ENCODE measurements at places on chromosomes 7 and 10. TPM values are rescaled to one million over a fixed set of nuclear protein-coding genes. Genes with fewer than 3 reads are reported as not detected.

The C7orf57 gene
- total RNA-seq: not detected

- DNase-seq: no peak
These were observed 103.0 kb downstream of the PTEN start for GRCh38 chr10:87966459-87966858.

- no peak for DNase-seq
These were observed 174.2 kb downstream of the KMT2E start for GRCh38 chr7:105188201-105188600.

The SPDYE9 gene
- not detected for total RNA-seq

The TRIM73 gene
- 8.2 TPM for total RNA-seq

GRCh38 chr10:44260286-44260928 is 124.5 kb downstream of the CXCL12 start:
- DNase-seq: no peak

- no peak for DNase-seq
These were observed 6.1 kb downstream of the GSTO1 start for GRCh38 chr10:104260775-104261115.

- no peak for DNase-seq
These were observed 59.8 kb downstream of the SLC25A40 start for GRCh38 chr7:87816389-87816788.

The NPC1L1 gene
- total RNA-seq: not detected

The COL13A1 gene
- not detected for total RNA-seq

DNA sequence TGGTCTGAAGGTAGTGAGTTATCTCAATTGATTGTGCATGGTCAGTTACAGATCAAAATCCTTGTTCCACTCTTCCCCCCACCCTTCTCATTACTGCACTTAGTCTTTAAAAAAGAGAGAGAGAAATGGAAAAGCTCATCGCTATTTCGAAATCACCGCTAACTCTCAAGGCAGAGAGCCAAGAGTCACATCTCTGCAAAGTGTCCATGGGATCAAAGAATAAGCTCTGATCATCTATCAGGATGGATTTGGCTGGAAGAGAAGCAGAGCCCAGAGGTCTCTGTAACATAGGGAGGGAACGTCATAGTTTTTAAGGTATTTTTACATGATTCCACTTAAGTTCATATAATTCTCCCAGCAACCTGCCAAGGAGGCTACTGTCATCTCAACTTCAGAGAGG is 30.0 kb upstream of the MYH16 start:
- no peak for DNase-seq

DNA sequence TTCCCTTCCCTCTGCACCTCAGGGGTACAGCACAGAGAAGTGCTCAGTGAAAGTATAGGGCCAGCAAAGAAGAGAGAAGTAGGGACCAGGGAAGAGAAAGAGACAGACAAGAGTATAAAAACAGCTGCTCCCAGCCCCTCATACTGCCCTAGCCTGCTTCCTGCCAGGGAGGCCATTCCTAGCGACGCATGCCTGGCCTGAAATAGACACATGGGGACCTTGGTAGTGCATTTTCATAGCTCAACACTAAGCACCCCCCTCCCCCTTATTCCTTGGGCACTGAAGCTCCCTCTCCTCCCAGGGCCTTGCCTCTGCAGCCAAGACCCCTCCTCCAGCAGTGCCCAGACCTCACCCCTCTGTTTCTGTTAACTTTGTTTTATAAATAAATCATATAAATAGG is 64.7 kb downstream of the ZMIZ1 start:
- no peak for DNase-seq

The GPR26 gene
- not detected for total RNA-seq

The HSPA14 gene
- 28.9 TPM for total RNA-seq

DNA sequence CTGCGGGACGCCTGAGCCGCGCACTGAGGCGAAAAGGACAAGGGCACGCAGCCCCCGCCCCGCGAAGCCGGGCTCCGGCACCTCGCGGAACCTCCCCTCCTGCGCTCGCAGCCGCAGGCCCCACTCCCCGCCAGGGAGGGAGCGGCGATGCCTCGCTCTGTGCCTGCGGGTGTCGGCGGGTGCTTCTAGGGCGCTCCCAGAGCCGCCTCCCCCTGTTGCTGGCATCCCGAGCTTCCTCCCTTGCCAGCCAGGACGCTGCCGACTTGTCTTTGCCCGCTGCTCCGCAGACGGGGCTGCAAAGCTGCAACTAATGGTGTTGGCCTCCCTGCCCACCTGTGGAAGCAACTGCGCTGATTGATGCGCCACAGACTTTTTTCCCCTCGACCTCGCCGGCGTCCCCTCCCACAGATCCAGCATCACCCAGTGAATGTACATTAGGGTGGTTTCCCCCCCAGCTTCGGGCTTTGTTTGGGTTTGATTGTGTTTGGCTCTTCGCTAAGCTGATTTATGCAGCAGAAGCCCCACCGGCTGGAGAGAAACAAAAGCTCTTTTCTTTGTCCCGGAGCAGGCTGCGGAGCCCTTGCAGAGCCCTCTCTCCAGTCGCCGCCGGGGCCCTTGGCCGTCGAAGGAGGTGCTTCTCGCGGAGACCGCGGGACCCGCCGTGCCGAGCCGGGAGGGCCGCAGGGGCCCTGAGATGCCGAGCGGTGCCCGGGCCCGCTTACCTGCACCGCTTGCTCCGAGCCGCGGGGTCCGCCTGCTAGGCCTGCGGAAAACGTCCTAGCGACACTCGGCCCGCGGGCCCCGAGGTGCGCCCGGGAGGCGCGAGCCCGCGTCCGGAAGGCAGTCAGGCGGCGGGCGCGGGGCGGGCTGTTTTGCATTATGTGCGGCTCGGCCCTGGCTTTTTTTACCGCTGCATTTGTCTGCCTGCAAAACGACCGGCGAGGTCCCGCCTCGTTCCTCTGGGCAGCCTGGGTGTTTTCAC is 519 bp downstream of the ITGB8 start:
- peak; percentile 28 for DNase-seq

DNA sequence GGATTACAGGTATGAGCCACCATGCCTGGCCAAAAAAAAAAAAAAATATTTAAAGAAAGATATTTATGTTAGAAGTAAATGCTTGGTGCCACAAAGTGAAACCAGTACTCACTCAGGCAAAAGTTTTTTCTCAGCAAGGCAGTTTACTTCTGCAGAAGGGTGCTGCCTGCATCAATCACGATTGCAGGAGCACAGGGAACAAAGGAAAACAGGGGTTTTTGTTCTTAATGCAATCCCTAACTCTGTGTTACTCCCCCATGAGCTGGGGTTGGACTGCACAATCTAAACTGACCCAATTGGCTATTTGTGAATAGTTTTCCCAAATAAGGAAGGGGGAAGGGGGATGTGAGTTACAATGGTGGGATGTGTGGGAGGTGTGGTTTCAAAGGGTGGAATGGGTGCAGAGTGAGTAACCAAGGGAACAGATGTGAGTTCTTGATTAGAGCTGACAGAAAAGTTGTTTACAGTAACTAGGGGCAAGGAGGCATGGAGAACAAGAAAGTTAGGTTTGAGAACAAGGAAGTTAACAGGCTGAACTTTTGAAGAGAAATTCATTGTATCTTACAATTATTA is 255.4 kb downstream of the TYW1 start:
- DNase-seq: no peak

DNA sequence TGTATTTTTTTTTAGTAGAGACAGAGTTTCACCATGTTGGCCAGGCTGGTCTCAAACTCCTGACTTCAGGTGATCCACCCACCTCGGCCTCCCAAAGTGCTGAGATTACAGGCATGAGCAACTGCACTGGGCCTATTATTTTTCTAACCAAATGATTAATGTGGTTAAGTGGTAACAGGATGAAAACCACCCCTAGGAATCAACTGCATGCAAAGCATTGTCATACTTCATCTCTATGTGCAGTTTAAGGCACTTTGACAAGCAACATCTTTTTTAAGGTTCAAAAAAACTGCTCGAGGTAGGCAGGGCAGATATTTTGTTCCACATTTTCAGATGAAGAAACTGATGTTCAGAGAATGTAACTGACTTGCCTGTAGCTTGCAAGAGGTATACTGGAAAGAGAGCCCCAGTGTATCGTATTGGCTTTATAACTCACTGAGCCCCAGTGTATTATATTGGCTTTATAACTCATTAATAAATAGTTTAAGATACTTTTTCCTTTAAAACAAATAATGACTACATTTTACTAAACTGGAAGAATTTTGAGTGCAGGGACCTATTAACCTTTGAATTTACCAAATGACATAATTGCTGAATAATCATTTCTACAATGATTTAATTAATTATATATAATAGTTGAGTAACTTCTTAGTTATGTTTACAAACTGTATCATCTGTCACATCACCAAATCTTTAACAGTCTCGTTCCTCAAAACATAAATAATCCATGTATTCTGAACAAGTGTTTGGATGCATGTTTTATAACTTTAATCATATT is 38.1 kb downstream of the RTKN2 start:
- DNase-seq: no peak

DNA sequence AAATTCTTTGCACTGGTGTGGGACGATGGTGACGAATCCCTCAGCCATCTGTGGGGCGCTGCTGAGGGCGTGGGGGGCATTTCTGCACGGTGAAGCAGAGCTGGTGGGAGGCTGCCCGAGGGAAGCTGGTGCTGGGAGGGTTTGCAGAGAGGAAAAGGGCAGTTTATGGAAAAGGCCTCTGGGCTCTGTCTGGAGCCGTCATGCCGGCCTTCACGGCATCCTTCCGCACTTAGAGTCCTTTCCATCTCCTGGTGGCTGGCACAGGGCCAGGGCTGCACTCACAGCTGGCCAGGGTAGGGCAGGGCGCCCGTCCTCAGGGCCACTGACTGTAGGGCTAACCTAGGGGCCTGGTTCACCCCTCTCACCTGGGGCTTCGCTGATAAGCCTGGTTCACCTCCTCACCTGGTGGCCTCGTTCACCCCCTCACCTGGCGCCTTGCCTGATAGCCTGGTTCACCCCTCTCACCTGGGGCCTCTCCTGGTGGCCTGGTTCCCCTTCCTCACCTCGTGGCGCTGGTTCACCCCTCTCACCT is 598 bp upstream of the AMZ1 start:
- DNase-seq: no peak

GRCh38 chr10:63593576-63593975 is 72.4 kb downstream of the REEP3 start:
- DNase-seq: no peak

DNA sequence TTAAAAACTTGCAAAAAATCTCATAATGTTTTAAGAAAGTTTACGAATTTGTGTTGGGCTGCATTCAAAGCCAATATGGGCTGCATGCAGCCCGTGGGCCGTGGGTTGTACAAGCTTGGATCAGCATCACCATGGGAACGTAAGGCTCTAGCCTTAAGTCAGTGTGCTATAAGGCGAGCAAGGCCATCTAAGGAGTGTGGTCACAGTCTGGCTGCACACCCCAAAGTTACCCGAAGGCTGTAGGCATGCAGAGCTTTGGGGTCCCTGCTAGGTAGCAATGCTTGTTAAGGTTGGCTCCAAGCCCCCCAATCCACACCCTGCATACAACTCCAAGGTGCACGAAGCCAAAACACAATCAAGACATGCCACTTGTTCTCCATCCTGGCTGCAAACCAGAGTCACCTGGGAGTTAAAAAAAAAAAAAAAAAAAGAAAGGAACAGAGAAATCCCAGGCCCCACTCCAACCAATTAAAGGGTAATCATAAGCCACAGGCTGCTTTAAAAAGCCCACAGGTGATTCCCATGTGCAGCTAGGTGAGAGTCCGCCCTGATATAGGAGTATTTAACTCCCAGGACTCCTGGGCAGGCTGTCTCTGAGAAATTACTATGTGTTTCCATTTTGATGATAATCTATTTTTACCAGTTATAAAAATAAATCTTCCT is 8.5 kb upstream of the PNLIPRP2 start:
- DNase-seq: no peak

GRCh38 chr10:24027107-24027506 is 181.8 kb upstream of the KIAA1217 start:
- DNase-seq: no peak

The ATE1 gene
- 20.2 TPM for total RNA-seq

GRCh38 chr7:35828817-35829216 is 28.0 kb downstream of the SEPTIN7 start:
- DNase-seq: no peak

DNA sequence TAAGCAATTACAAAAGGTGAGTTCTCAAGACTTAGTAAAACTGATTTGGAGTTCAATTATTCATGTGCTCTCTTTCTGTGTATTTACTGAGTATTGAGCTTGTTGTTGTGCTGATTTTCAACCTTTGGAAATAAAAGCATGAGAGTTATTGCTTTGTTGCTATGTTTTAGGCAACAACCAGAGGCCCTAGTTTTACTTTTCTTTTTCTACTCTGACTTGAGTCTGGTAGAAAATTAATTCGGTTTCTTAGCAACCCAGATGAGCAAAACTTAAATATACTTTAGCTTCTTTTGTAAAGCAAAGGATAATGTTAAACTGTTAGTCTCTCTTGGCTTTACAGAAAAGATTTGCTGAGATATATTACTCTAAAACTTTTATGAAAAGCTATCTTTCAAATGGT is 66.4 kb upstream of the SCIN start:
- no peak for DNase-seq

DNA sequence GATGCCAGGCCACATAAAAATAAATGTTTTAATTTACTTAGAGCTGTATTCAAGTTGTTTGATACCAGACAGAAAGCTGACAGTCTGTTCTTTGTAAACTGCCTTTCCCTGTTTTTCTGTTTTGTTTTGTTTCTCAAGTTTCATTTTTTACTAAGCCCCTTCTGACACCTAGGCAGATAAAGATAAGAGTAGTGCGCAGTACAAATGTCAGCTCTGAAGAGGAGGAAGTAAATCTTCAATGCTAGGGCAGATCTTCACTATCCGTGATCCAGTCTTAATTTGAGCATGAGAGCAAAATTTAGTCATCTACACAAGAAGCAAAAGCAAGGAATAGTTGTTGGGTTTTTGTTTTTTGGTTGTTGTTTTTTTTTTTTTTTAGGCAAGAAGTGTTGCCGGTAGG is 27.3 kb downstream of the MTURN start:
- no peak for DNase-seq

DNA sequence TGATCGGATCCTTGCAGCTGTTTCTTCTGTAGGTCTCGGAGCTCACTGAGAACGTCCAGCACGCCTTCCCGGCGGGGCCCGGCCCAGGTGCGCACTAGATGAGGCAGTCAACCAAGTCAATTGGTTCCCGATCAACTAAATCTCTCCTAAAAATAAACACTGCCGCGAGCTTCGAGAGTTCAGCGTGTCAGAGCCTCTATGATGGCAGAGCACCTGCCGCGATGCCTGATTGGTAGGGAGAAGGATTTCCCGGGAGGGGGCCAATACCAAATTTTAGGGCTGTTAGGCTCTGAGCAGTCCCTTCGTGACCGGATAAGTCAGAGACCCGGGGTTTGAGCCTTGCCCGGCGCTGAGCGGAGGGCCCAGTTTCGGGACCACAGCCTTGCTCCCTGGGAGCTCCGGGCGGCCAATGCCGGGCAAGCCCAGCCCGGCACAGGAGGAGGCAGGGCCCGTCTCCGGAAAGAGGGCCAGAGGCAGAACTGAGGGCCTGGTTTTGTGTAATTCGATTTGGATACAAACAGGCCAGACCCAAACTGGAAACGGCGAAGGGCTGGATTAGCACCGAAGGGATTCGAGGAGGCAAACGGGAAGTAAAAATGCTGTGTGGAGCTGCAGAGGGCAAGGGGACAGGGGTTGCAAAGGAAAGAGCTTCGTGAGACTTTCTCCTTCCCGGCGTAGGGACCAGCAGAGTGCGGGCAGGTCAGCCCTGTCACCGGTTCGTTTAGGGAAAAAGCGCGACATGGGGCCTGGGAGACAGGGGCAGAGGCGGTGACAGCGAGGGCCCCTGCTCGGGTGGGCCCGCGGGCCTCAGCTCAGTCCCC is 569 bp downstream of the SLC26A5 start:
- DNase-seq: no peak
